Stimulated activated CD8-positive, alpha-beta memory T cell treated with anti-CD3 and anti-CD28 coated beads, Interleukin-7, amount 100 ng/mL, for 4 hours (primary cell): ENCODE measurements at places on chromosomes 7 and 10.

- DNase-seq = no peak
These were observed 59.4 kb upstream of the AQP1 start for GRCh38 chr7:30852308-30852684.

DNA sequence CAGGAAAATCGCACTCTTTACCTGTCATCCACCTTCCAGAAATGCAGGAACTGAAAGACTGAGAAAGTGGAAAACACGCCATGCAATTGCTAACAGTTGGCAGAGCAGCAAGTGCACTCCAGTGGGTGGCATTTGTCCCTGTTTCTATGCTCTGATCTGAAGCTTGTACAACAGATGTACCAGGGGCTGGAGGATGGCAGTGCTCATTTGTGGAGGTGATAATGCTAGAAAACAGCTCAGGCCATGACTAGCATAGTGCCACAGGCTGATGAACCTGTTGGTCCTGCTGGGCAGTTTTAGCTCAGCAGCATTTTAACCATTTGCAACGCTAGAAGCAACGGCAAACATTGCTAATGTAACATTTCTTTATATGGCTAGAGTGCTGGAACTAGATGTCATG lies 199.9 kb upstream of the NRP1 start:
- DNase-seq = no peak

GRCh38 chr7:3033581-3033980 lies 10.1 kb downstream of the CARD11 start:
- DNase-seq = no peak

DNA sequence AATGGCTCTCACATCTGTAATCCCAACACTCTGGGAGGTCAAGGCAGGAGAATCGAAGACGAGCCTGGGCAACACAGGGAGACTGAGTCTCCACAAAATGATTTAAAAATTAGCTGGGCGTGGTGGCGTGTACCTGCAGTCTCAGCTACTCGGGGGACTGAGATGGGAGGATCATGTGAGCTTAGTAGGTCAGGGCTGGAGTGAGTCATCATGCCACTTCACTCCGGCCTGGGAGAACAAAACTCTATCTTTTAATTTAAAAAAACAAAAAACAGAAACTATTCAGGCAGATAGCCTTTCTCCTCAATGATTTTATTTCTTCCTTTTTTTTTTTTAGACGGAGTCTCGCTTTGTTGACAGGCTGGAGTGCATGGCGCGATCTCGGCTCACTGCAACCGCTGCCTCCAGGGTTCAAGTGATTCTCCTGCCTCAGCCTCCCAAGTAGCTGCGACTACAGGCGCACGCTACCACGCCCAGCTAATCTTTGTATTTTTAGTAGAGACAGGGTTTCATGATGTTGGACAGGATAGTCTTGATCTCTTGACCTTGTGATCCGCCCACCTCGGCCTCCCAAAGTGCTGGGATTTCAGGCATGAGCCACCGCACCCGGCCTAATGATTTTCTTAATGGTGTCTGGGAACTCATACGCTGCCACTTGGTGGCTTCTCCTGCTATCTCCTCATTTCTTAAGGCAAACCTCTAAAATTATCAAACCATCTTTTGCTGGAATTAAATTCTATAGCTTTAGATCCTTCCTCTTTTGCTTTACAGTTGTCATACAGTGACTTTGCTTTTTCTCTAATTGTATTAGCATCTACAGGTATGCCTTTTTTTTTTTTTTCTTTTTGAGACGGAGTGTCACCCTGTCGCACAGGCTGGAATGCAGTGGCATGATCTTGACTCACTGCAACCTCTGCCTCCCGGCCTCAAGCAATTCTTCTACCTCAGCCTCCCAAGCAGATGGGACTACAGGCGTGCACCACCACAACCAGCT lies 22.9 kb downstream of the SRPK2 start:
- DNase-seq = no peak

DNA sequence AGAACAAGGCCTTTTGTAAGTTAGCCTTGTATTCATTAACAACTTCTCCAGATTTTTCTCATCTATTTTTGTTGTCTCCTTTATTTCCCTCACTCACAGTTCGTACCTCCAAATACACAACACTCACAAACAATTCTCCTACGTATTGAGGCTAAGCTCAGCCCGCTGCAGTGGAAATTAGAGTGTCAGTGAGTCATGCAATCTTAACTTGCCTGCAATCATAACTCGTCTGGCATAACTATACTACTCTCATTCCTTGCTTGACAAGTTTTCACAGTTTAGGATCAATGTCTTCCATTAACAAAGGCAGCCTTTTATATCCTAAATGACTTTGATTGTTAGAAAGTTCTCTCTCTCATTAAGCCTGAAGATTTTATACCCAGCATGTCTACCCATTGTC lies 23.8 kb downstream of the TMEM196 start:
- DNase-seq = no peak

GRCh38 chr10:97466755-97467154 lies 20.8 kb downstream of the ZDHHC16 start:
- no peak for DNase-seq

DNA sequence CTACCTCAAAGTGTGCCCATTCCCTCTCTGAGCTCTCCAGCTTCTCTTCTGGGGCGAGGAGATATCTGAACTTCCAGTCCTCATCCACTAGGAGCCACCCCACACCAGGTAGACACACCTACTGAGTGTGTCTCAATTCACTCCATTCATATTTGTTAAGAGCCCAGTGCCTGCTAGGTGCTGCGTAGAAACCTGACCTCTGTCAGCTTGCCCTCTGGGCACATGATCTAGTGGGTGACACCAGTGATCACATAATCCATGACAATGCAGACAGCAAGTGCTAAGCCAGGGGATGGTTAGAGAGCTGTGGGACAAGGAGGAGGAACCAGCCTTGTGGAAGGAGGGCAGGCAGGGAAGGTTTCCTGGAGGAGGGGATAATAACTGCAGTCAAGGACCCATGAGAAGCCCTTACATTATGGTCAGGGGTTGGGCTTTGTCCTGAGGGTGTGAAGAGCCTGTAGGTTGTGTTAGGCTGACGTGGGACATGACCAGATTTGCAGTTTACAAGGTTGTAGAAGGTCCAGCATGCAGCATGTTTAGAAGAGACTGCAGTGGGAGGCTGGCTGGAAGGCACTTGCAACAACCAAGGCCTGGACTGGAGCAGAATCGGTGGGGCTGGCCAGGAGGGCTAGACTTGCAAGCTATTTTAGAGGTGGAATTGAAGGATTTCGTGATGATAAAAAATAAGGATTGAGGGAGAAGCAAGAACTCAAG lies 81.8 kb downstream of the COL13A1 start:
- DNase-seq = no peak

GRCh38 chr10:119575506-119575905 lies 21.3 kb downstream of the TIAL1 start:
- DNase-seq = no peak

DNA sequence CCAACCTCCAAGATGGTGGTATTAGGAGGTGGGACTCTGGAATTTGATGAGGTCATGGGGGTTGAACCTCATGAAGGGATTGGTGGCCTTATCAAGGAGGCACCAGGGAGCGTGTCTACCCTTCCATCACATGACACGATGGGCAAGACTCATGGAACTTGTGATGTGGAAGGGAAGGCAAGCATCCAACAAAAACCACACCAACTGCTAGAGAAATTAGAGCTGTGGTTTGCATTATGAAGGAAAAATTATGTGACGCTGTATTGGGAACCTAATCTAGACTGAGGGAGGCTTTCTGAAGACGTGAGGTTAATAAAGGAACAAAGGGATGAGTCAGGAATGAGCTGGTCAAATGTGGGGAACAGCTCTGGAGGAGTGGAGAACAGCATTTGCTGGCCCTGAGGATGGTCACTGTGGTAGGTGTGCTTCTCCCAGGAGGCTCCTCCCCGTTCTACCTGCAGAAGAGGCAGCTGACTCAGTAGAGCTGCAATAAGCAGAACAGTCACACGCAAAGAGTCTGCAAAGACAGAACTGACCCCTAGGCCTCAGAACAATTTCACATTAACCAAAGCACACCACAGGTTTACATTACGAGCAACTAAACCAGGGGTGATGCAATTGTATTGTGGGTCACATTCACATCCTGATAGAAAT lies 236.6 kb upstream of the GRB10 start:
- DNase-seq = no peak

- no peak for DNase-seq
These were observed 58.0 kb upstream of the CAV2 start for GRCh38 chr7:116441534-116441933.

- DNase-seq = no peak
These were observed 1189.6 kb downstream of the SORCS1 start for GRCh38 chr10:105974803-105975456.
